A549 treated with Hydrocortisone at 1 μM for 4 hours (cell line): ENCODE measurements at places on chromosomes 3 and 15. TPM values are rescaled to one million over a fixed set of nuclear protein-coding genes. Genes with fewer than 3 reads are reported as not detected.

COL8A1 gene
- not detected in 5 replicates for total RNA-seq

TTLL13 gene
- total RNA-seq = 0.03 to 0.18 TPM (median 0.14 TPM) in 5 replicates

PDE12 gene
- 13.6 to 17.8 TPM (median 16.0 TPM) in 5 replicates for total RNA-seq

LNP1 gene
- 0.77 to 0.94 TPM (median 0.81 TPM) in 5 replicates for total RNA-seq

EXOG gene
- 8.5 to 19.9 TPM (median 10.9 TPM) in 5 replicates for total RNA-seq

IL16 gene
- total RNA-seq = 0.03 TPM in 1 of 5 replicates, not detected in the others

CD200 gene
- total RNA-seq = not detected in 5 replicates

TCF12 gene
- 33.7 to 44.6 TPM (median 40.7 TPM) in 5 replicates for total RNA-seq

FBXO22 gene
- total RNA-seq = 67.9 to 82.8 TPM (median 79.4 TPM) in 5 replicates

C15orf39 gene
- total RNA-seq = 30.1 to 33.9 TPM (median 30.9 TPM) in 5 replicates

HRH1 gene
- 6.4 to 7.3 TPM (median 6.9 TPM) in 5 replicates for total RNA-seq

IL17RE gene
- total RNA-seq = 1.4 to 2.3 TPM (median 1.6 TPM) in 5 replicates

ARPC4 gene
- total RNA-seq = 152 to 264 TPM (median 157 TPM) in 5 replicates

CAPN7 gene
- total RNA-seq = 21.4 to 28.9 TPM (median 26.1 TPM) in 5 replicates

HCN4 gene
- total RNA-seq = 0.28 to 0.42 TPM (median 0.31 TPM) in 5 replicates

PLSCR5 gene
- total RNA-seq = not detected in 5 replicates

DUOXA2 gene
- total RNA-seq = not detected in 5 replicates

SLC9A9 gene
- total RNA-seq = 0.03 to 0.23 TPM (median 0.15 TPM) in 5 replicates

FAM43A gene
- total RNA-seq = 11.9 to 21.9 TPM (median 19.8 TPM) in 5 replicates

WDR93 gene
- total RNA-seq = 0.10 to 0.24 TPM (median 0.16 TPM) in 5 replicates

LTK gene
- 0.03 to 0.10 TPM (median 0.07 TPM) in 5 replicates for total RNA-seq

PFKFB4 gene
- total RNA-seq = 10.6 to 13.9 TPM (median 12.6 TPM) in 5 replicates

CIDEC gene
- 61.6 to 88.8 TPM (median 71.7 TPM) in 5 replicates for total RNA-seq

AMIGO3 gene
- total RNA-seq = 0.12 to 1.2 TPM (median 0.69 TPM) in 5 replicates

RHO gene
- total RNA-seq = not detected in 5 replicates

TRPM1 gene
- total RNA-seq = not detected in 5 replicates

FGF7 gene
- total RNA-seq = not detected in 5 replicates

MESP1 gene
- 1.2 to 8.5 TPM (median 6.7 TPM) in 5 replicates for total RNA-seq

FAM81A gene
- total RNA-seq = 10.7 to 12.7 TPM (median 11.4 TPM) in 5 replicates

GPR149 gene
- total RNA-seq = not detected in 5 replicates

GOLGA8S gene
- 0.08 to 0.22 TPM (median 0.14 TPM) in 5 replicates for total RNA-seq

RIOX2 gene
- 29.3 to 37.5 TPM (median 30.9 TPM) in 5 replicates for total RNA-seq

PYGO1 gene
- total RNA-seq = 6.0 to 7.7 TPM (median 7.1 TPM) in 5 replicates

LYZL4 gene
- not detected in 5 replicates for total RNA-seq

WDR72 gene
- total RNA-seq = 5.9 to 8.8 TPM (median 6.2 TPM) in 5 replicates

ROBO2 gene
- not detected in 5 replicates for total RNA-seq

GASK1A gene
- total RNA-seq = not detected in 5 replicates
